ENCODE measurements at places on chromosomes 3 and 15.
A peak's percentile ranks its signal among the peaks of the same experiment; 100 is the strongest.

- DNase-seq: no peak
Measured at GRCh38 chr3:194103983-194104751, 31.8 kb upstream of the HES1 start.

DNA sequence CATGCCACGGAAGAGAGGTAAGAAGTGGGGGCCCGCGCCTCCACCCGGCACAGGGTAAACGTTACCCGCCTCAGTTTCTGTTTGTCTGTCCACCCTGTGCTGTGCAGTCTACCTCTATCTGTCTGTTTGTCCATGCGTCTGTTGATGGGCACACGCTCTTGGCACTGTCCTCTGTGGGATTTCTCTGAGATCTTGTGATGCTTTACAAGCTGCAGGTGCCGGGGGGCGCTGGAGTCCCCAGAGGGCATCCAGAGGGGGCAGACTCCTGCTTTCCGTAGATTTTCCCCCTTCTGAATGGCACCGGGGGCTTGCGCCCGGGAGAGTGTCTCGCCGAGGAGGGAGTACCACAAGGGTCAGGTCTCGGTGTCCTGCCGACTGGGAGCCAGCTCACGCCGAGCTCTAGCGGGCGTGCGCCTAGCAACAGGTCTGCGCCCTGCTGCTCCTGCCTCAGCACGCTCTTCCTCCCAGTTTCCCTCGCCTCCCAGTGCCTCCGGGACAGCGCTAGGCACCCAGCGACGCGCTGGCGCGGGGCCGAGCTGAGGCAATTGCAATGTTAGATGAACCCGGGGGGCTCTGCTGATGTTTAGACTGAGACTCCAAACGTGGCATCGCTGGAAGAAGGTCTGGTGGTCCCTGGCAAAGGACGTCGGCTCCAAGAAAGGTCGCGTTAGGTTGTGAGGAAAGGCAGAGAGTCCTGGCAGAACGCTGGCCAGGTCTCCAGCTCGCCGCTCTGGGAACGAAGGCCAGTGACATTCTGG is 667 bp downstream of the CEMIP start:
- DNase-seq: peak; percentile 40

- no peak for DNase-seq
Measured at GRCh38 chr3:56833536-56833935, 31.8 kb upstream of the ARHGEF3 start.

DNA sequence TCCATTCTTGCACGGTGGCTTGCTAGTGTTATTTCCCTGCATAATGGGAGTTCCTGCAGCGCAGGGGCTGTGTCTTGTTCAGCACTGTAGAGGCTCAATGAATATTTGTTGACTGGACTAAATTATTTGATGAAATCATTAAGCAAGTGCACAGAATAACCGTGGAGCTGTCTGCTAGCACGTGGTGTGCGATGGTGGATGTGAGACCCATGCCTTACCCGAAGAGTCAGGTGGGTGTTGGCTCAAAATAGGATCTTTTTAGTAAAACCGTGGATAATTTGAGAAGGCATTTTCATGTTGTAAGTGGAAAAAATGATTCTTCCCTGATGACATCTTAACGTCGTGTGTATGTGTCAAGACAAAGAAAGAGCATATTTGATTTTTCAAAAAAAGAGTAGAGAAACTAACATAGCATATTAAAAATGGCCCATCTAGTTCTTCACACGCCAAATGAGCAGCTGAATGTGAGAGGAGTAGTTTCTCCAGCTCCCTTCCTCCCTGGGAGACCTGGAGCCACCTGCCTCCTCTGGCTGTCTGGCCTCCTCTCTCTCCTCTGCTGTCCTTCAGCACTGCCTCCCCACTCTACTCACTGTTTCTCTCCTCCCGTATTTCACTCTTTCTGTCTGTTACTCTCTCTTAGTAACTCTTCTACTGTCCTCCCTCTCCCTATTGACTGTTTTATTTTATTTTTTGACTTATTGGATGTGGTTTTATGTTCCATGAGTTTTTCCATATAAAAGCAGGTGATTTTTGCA is 6.3 kb downstream of the FAM81A start:
- no peak for DNase-seq

- DNase-seq: no peak
Measured at GRCh38 chr3:128271536-128272332, 118.5 kb downstream of the EEFSEC start.

GRCh38 chr15:71485094-71485693 is 325.2 kb upstream of the NR2E3 start:
- DNase-seq: peak; percentile 17

DNA sequence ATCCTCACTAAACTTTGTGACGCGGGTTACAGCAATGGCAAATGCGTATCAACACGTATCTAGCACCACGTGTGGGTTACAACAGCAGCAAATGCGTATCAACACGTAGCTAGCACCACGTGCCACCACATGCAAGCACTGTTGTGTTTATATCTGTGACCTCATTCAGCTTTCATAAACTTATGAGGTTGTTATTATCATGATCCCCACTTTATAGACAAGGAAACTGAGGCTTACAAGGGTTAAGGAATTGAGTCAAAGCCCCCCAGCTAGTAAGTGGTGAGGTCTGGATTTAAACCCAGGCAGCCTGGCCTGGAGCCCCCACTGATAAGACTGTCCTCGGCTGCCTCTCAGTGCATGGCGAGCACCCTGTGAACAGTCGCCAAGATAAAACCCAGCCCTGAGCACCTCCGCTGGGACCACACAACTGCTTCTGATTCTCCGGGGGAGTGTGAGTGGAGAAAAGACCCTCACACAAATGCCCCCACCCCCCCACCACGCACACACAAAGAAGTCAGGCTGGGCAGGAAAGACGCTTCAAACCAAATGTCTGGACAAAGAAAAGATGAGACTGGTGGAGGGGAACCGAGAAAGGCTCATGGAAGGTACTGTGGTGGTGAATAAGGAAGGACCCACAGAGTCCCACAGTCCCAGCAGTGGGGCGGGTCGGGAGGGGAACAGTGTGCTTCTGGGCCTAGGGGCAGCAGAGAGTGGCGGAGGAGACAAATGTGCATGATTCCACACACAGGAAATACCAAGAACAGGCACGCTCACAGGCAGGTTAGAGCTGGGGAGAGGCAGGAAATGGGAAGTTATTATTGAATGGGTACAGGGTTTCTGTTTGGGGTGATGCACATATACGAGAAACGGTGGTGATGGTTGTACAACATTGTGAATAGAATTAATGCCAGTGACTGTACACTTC is 173.4 kb downstream of the XXYLT1 start:
- peak; percentile 67 for DNase-seq

DNA sequence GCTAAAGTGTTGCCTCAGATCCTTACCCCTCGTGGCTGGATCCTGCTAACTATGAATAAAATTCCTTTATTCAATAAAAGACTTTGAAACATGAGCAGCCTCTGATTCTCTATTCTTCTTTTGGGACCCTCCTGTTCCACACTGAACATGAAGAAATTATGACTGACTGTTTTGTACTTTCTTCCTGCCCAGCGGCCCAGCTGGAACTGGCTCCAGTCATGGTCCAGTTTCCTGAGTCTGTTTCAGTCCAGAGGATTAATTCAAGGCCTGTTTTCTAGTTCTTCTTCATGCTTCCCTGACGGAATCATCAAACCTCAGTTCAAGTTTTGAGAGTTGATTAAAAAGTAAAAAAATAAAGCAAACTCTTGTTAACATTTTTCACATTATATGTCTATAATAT is 52.6 kb upstream of the CP start:
- DNase-seq: peak; percentile 43

DNA sequence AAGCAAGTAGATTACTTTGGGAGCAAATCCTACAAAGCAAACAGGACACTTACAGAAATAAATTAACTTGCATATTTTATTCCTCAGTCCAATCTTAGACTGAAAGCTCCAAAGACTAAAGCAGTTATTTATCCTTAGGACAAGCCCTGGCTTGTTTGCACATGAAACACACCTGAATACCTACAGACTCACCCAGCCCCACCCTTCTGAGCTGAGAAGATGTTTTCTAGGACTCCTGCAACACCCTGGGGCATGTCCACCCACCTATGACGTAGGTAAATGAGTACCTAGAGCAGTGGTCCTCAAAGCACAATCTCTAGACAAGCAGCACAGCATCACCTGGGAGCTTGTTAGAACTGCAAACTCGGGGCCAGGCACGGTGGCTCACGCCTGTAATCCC is 80.8 kb downstream of the ANXA2 start:
- no peak for DNase-seq

- DNase-seq: no peak
Measured at GRCh38 chr15:70159713-70160009, 61.9 kb upstream of the TLE3 start.

DNA sequence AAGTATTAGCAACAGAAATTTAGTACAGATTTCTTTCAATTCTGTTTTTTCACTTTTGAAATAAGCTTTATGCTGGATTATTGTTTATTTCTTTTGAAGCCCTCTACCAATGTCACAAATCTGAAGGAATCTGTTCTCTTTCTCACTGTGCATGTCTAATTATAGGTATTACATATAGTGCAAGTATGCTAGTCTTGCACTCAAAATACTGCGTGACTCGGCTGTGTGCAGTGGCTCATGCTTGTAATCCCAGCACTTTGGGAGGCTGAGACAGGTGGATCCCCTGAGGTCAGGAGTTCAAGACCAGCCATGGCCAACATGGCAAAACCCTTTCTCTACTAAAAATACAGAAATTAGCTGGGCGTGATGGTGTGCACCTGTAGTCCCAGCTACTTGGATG is 95.8 kb upstream of the PLAAT1 start:
- no peak for DNase-seq

DNA sequence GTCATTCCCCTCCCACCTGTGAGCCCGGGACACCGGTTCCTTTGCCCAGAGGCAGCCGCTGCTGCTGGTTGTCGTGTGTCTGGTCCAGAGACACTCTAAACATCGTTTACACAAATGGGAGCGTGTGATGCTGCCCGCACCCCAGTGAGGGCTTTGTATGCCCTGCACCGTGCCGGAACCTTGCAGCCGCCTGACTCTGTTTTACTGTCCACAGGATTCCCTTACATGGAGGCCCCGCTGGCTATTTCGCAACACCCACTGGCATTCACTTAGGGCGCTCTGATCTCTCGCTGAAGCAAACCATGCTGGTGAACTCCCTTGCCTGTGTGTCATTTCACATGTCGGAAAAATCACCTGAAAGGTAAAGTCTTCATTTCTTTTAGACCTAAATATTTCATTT is 100.8 kb upstream of the SLC6A6 start:
- no peak for DNase-seq

DNA sequence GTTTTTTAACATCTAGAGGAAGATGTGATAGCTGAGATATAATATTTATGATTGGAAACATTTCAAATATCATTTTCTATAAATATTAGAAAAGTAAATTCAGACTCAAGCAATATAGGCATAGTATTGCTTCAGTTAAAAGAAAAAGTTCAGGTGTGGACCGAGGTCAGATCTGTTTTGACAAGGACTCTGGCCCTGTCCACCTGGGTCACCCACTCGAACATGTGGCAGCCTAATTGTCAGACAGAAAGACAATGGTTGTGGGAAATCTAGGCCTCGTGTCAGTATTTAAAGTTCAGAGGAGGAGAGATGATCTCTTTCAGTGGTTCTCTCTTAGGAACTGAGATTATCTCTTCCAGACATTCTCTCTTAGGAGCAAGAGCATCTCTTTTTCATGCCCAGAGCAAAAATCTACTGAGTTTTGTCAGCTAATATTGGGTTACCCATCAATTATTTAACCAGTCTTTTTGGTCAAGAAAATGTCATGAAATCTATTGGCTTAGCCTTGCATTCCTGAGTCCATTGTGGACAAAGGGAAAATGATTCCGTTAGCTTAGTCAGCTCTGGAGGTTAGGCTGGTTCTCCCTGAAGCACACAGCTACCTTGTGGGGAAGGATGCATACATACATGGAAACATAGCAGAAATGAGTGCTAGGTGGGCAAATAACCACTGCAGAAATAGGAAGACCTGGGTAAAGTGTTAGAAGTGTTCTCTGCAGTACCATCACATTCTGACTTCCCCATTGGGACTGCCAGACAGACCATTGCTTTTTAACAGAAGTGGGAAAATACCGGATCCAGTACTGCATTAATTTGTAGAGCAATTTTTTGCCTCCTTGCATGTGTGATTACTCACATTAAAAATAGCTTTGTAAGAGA is 343.3 kb downstream of the GRM7 start:
- no peak for DNase-seq

DNA sequence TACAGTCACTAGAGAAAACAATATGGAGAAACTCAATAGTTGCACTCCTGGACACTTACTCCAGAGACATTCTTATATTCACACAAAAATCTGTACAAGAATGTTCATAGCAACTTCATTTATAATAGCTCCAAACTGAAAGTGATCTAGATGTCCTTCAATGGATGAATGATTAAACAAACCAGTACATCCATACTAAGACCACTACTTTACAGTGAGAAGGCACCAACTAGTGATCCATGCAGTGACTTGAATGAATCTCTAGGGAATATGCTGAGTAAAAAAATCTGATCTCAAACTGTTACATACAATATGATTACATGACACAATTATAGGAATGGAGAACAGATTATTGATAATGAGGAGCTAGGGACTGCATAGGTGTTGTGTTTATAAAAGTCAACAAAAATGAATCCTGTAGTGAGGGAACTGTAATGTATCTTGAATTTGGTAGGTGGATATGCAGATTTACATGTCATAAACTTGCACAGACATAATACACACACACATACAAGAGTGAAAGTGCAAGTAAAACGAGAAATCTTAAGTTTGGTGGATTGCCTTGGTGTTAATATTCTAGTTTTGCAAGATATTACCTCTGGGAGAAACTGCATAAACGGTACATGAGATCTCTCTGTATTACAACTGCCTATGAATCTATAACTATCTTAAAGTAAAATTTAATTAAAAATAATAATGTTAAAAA is 85.7 kb downstream of the SPATA16 start:
- no peak for DNase-seq

GRCh38 chr3:172107403-172107802 is 68.0 kb downstream of the FNDC3B start:
- DNase-seq: no peak

GRCh38 chr3:105842943-105843342 is 25.9 kb downstream of the CBLB start:
- no peak for DNase-seq

DNA sequence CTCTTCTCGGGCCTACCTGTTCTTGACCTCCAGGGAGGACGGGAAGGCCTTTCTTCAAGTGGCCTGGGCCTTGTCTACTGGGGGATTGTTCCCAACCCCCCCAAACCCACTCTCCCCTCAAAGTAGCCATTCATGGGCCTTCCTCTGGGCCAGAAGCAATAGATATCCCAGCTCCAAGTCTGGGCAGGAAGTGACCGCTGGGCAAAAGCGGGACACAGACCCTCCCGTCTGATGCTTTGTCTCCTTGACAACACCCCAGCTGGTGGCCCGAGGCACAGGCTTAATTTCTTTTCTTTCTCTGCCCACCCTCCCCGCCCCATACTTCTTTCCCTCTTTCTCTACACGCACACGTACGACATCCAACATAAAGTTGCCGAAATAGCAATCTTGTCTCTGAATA is 41.4 kb upstream of the FEZF2 start:
- DNase-seq: no peak

- DNase-seq: no peak
Measured at GRCh38 chr3:160370987-160371857, 27.8 kb downstream of the IFT80 start.

DNA sequence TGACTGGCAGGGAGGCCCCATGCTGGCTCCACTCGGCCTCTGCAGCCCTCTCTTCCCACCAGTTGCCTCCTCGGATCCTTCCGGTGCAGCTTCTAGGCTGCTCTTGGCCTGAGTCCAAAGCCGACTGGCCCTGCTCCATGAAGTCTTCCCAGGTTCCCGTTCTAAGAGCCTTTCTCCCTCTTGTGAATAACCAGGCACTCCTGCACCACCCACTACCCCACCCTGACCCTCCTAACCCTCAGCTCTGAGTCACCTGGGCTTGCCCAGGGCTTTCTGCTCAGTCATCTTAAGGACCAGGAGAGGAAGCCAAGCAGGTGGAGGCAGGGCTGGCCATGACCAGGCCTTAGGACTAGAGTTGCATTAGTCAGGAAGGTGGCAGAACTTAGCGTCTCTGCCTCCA is 28.1 kb upstream of the CNBP start:
- peak; percentile 77 for DNase-seq
